Stimulated activated CD4-positive, alpha-beta T cell treated with anti-CD3 and anti-CD28 coated beads, TNF-alpha, amount 100 ng/mL, for 24 hours (primary cell): ENCODE measurements at places on chromosomes 12 and 14.

DNA sequence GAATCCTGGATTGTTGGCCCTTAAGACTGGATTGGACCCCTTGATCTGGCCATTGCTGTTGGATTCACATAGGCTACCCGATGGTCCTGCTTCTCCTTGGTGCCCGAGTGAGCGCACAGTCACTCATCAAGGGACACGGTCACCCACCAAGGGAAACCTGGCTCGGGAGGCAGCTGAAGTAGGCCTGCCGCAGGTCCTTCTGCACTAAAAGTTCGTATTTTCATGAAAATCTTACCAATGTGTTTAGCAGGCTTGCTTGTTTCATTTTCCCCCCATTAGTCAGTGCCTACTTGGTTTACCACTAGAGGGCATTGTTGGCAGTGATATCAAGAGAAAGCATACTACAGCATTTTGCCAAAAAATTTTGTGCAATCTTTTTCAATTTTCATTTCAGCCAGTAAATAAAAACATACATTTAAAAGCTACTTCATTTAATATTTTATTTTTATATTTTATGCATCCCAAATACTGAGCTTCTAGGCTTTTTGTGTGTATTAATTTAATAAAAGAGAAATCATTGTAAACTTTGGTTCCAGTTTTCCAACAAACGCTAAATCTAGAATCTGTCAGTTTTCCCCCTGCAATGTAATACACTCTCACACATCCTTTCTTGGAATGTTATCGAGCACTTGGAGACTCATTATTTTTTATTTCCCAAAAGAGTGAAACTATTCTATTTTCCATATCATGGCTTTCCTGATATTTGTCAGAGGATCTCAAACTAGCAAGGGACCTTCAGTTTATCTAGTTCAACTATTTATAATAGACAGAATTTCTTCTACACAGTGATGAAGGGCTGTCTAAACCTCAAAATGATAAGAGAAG is 116.7 kb downstream of the LMNTD1 start:
- no peak for DNase-seq

GRCh38 chr12:91744597-91744996 is 401.0 kb downstream of the BTG1 start:
- DNase-seq, result no peak

DNA sequence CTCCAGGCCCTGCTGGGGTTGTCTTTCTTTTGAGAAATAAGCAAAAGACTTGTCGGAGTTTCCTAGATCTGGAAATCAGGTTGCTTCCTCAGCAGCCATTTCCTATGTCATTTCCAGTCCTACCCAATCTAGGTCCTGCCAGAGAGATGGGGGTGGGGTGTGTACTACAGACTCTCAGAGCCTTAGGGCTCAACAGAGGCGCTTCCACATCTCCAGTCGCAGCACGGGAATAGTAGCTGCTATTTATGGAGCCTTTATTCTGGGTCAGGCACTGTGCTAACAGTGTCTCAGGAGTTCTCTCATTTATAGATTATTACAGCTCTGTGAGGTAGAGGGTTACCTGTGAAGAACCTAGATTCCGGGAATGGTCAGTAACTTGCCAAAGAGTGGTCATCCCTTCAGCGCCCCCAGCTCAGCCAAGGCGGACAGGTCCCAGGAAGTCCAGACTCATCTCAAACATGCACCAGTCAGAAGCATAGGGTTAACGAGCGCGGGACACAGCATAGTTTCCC is 21.9 kb downstream of the DHRS2 start:
- DNase-seq, result no peak

GRCh38 chr14:87271331-87271730 is 721.7 kb downstream of the GALC start:
- DNase-seq, result no peak

- DNase-seq, result no peak
Observed at GRCh38 chr12:27524494-27524835, 459 bp downstream of the PPFIBP1 start.

- DNase-seq, result no peak
Observed at GRCh38 chr12:21699851-21700250, 42.2 kb upstream of the LDHB start.

- DNase-seq, result no peak
Observed at GRCh38 chr12:121827351-121828099, 23.7 kb downstream of the SETD1B start.

DNA sequence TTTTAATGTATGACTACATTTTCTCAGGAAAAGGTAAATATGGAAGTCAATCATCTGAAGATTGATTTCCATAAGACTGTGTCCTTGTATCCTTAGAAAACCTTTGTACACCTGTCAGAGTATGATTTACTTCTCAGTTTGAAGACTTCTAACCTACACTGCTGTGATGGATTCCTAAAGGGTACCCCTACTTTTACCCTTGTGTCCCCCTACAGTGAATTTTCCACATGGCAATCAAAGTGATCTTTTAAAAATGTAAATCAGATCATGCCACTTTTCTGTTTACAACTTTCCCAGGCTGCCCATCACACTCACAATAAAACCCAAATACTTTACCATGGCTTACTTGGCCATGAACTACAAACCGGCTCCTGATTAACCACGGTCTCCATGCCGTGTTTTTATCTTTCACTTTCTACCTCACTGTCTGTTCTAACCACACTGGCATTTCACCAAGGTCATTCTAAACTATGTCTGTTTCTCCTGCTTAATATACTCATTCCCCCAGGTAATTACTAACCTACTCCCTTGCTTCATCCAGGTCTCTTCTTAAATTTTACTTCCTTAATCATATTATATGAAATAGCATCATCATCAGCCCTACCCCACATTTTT is 8.1 kb downstream of the DNAI7 start:
- no peak for DNase-seq

DNA sequence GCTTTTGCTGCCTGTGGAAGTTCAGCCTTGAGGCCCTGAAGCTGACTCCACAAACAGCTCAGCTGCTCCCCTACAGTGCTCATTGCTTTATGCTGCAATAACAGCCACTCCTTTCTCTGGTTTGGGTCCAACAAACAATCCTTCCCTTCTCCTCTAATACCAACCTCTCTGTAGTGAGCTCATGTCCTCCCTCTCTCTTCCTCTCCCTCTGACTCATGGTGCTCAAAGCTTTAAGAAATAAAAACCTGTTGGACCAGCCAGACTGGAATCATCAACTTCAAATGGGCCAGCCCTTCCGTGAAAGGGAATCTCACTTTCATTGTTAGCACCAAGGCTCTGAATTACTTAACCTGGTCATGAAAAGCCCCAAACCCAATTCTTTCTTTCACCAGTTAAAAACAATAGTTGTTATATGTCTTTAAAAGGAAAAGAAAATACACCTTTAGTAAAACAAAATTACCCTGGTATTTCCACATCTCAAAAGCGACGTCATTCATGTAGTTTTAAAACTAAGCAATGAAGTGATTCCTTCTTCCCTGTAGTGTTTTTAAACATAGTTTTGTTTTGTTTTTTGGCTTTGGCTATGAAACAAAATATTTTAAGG is 126.4 kb downstream of the DUSP6 start:
- DNase-seq, result no peak

DNA sequence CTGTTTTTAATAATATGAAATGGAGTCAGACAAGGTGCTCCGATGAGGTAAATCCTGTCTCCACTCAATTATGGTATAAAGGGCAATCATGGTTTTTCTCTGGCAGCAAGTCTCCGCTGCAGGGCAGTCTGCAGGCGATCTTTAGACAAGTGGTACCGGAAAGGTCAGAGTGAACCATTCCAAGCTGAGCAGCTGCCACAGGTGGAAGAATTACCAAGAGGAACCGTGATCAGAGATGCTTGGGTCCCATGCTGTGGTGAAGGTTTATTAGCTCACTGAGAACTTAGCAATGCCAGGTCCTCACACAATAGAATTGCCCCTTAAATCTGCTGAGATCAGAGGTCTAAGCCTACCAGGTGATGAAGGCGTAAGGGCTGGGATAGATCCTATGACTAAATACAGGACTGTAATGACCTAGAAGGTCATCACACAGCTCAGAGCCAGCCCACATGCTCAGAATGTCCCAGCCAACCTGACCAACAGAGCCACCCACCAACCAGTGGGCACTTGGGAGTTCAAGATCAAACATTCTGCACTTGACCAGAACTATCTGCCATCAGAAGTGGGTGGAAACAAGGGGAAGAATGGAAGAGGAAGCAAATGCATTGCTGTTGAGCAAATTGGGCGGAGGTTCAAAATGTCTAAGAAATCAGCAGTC is 175.2 kb upstream of the BCL2L14 start:
- no peak for DNase-seq

GRCh38 chr14:20343862-20344220 is 406 bp downstream of the PARP2 start:
- DNase-seq, result no peak

GRCh38 chr14:76125511-76125910 is 26.2 kb upstream of the GPATCH2L start:
- DNase-seq, result no peak

- no peak for DNase-seq
Observed at GRCh38 chr12:50201987-50202521, 34.9 kb upstream of the CERS5 start.

DNA sequence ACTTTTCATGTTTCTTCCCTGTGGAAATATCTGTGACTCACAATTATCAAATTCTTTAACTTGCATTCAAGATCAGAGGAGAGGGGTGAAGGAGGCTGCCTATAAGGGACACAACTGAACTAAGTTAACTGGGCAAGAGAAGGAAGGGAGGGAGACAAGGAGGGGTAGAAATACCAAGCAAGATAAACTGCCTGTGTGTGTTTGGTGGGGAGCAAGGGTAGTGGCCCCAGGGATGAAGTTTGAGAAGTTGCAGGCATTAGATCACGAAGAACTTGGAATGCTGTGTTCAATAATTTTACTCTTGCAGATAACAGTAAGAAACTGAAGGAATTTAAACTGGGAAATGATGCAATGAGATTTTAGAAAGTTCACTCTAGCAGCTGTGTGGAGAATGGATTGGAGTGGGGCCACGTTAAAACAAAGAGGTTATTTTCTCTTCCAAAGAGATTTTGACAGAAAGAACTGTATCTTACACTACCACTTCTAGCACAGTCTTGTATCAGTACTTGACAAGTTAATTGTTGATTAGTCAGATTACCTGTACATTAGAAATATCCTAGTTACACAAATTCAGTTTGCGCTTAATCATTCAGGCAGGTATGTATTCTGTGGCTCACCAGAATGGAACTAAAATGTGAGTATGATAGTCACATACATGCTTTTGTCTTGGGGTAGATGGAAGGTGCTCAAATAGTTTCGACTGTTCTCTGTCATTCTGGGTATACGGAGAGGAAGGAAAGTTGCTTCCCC is 7.4 kb downstream of the PKP2 start:
- no peak for DNase-seq

GRCh38 chr12:42985506-42985905 is 396.0 kb upstream of the PRICKLE1 start:
- DNase-seq, result no peak

- no peak for DNase-seq
Observed at GRCh38 chr14:25757364-25757763, 707.4 kb upstream of the STXBP6 start.

DNA sequence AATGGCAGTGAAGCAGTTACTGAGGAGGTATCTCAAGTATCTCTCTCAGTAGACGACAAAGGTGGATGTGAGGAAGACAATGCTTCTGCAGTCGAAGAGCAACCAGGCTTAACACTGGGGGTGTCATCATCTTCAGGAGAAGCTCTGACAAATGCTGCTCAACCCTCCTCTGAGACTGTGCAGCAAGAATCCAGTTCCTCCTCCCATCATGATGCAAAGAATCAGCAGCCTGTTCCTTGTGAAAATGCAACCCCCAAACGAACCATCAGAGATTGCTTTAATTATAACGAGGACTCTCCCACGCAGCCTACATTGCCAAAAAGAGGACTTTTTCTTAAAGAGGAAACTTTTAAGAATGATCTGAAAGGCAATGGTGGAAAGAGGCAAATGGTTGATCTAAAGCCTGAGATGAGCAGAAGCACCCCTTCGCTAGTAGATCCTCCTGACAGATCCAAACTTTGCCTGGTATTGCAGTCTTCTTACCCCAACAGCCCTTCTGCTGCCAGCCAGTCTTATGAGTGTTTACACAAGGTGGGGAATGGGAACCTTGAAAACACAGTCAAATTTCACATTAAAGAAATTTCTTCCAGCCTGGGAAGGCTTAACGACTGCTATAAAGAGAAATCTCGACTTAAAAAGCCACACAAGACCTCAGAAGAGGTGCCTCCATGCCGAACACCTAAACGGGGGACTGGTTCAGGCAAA is 216.6 kb downstream of the AKAP6 start:
- no peak for DNase-seq

- DNase-seq, result no peak
Observed at GRCh38 chr14:54698501-54698900, 131.6 kb downstream of the SAMD4A start.
